ENCODE measurements at places on chromosomes 16 and 17. TPM values are rescaled to one million over a fixed set of nuclear protein-coding genes. Genes with fewer than 3 reads are reported as not detected.

OXLD1 gene
- 77.7 TPM for polyA plus RNA-seq

CA4 gene
- polyA plus RNA-seq, result not detected

TOX3 gene
- not detected for polyA plus RNA-seq

ARHGAP44 gene
- polyA plus RNA-seq, result 0.90 TPM

ABCA8 gene
- not detected for polyA plus RNA-seq
